Right ventricle myocardium inferior (tissue), 1 donor: ENCODE measurements at places on chromosomes 4 and X. TPM values are rescaled to one million over a fixed set of nuclear protein-coding genes. Genes with fewer than 3 reads are reported as not detected.

Gene ITM2A
- total RNA-seq, result 76.8 TPM

Gene NAP1L3
- 0.76 TPM for total RNA-seq

Gene CAPN6
- total RNA-seq, result 0.05 TPM

Gene SPARCL1
- 500 TPM for total RNA-seq

Gene LUZP4
- total RNA-seq, result not detected

Gene IBSP
- total RNA-seq, result not detected

Gene TTC29
- total RNA-seq, result not detected

Gene LINC00632
- 187 TPM for total RNA-seq
